ENCODE measurements at places on chromosomes 2 and 18. TPM values are rescaled to one million over a fixed set of nuclear protein-coding genes. Genes with fewer than 3 reads are reported as not detected.

TCF7L1 gene
- total RNA-seq = 0.98 TPM

CYS1 gene
- 0.49 TPM for total RNA-seq

DYNAP gene
- not detected for total RNA-seq

RND3 gene
- 116 TPM for total RNA-seq

MEIS1 gene
- total RNA-seq = 11.1 TPM

AQP12B gene
- total RNA-seq = not detected

SESTD1 gene
- total RNA-seq = 88.8 TPM

QPCT gene
- 9.6 TPM for total RNA-seq

NYAP2 gene
- total RNA-seq = 12.5 TPM

CHN1 gene
- total RNA-seq = 41.1 TPM

GATA6 gene
- 0.25 TPM for total RNA-seq

ALS2 gene
- 39.3 TPM for total RNA-seq

BMP10 gene
- not detected for total RNA-seq

CROCC2 gene
- not detected for total RNA-seq

CENPA gene
- total RNA-seq = 1.2 TPM

CYTIP gene
- 2.0 TPM for total RNA-seq

CNDP1 gene
- total RNA-seq = 0.49 TPM

REG3A gene
- total RNA-seq = not detected

VIT gene
- total RNA-seq = not detected

G6PC2 gene
- not detected for total RNA-seq

DYSF gene
- total RNA-seq = 1.5 TPM

ANKRD44 gene
- 74.3 TPM for total RNA-seq

MSH2 gene
- total RNA-seq = 68.1 TPM

HOXD1 gene
- total RNA-seq = not detected

MOGAT1 gene
- total RNA-seq = not detected

EVA1A gene
- 0.98 TPM for total RNA-seq

ITGA6 gene
- 24.8 TPM for total RNA-seq

ZAP70 gene
- 0.49 TPM for total RNA-seq

NAT8 gene
- not detected for total RNA-seq

HOXD9 gene
- total RNA-seq = not detected

RBKS gene
- 1.7 TPM for total RNA-seq

APOB gene
- total RNA-seq = 0.25 TPM

PLEKHH2 gene
- total RNA-seq = 2.5 TPM

GREB1L gene
- total RNA-seq = 0.74 TPM

SLC1A4 gene
- total RNA-seq = 41.1 TPM

CAPN14 gene
- total RNA-seq = 0.98 TPM

GPN1 gene
- 25.8 TPM for total RNA-seq

SCN7A gene
- 0.98 TPM for total RNA-seq

LOXHD1 gene
- total RNA-seq = 0.25 TPM

CHAC2 gene
- total RNA-seq = 3.2 TPM

PER2 gene
- total RNA-seq = 5.9 TPM

ZSWIM2 gene
- 0.49 TPM for total RNA-seq

GPR39 gene
- 1.7 TPM for total RNA-seq

HMSD gene
- total RNA-seq = 0.25 TPM

CTLA4 gene
- not detected for total RNA-seq

NDC80 gene
- 3.4 TPM for total RNA-seq

KCNG2 gene
- 0.25 TPM for total RNA-seq

All from temporal lobe (tissue), 4 donors.